Ascending aorta (tissue), 2 donors: ENCODE measurements at places on chromosomes 7 and 10. TPM values are rescaled to one million over a fixed set of nuclear protein-coding genes. Genes with fewer than 3 reads are reported as not detected.

DNA sequence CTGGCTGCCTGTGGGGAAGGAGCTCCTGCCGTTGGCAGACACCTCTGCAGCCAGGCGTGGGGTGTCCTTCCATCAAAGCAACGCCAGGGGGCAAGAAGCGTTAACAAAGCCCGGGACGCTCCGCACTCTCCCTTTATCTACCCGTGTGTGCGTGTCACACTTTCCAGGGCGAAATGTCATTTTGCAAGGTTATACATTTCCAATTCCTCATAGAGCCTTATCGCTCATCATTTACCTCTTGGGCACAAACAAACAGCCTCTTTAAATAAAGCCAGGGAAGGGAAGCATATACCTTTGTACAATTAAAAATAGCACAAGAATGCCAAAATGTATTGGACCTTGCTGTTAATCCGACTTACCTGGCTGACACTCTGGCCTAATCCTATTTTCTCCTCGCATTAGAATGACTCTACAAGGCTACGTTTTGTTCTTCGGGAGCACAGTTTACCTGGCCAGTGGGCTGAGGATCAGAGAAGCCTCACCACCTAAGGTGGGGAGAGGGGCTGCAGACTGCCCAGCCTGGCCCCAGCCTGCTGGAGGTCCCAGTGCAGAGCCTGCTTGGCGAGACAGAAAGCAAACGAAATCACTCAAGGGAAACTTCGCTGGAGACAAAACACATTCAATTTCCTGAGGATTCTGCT, 77.6 kb upstream of the EN2 start:
- H3K36me3 ChIP-seq: no peaks in the 10 kb centered on the region
- peaks cover 26% of the 10 kb centered on the region for H3K27me3 ChIP-seq
- H3K4me1 ChIP-seq: peaks cover 8% of the 10 kb centered on the region

- H3K27ac ChIP-seq: no peak overlapping the region
- no peaks in the 10 kb centered on the region for H3K36me3 ChIP-seq
- H3K4me3 ChIP-seq: no peak overlapping the region
- no peak for DNase-seq
- H3K27me3 ChIP-seq: no peaks in the 10 kb centered on the region
These were observed 15.1 kb downstream of the STEAP4 start for GRCh38 chr7:88291398-88292173.

DNA sequence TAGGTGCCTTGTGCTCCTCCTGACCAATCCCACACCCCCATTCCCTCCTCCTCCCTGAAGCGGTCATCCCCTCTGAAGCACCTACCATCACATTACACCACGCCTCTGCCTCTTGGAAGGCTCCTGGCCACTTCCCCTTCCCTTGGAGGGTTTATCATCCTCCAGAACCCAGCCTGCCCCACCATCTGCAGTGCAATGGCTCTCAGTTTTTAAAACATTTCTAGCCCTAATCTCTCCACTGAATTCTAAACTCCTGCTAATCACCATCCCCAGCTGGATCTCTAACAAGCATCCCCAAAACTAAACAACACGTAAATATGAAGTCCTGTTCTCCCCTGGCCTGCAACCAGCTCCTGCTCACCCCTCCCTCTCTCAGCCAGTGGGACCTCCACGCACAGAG, 70.6 kb downstream of the PIP4K2A start:
- H3K36me3 ChIP-seq: no peaks in the 10 kb centered on the region
- peaks cover 4% of the 10 kb centered on the region for H3K4me1 ChIP-seq
- H3K27me3 ChIP-seq: no peaks in the 10 kb centered on the region

DNA sequence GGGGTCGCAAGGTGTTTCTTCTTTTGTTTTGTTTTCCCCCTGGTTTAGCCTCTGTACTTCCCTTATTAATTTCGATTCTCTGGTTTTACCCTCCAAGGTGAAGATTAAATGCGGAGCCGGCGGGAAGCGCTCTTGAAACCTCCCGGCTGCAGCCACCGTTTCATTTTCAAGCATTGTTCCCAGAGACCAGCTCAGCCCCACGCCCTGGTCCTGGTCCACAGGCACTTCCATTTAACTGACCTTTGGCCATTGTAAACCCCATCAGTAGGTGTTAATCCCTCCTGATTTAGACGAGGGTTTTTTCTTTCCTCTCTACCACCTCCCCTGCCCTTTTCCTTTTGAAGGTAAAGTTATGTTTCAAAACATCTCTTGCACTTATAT, 39.2 kb upstream of the ENO4 start:
- DNase-seq: no peak
- no peaks in the 10 kb centered on the region for H3K4me1 ChIP-seq
- H3K27me3 ChIP-seq: no peaks in the 10 kb centered on the region
- no peaks in the 10 kb centered on the region for H3K36me3 ChIP-seq
- no peak overlapping the region for H3K4me3 ChIP-seq

GRCh38 chr7:37786741-37787569, 61.4 kb upstream of the NME8 start:
- no peaks in the 10 kb centered on the region for H3K27me3 ChIP-seq
- H3K4me3 ChIP-seq: no peak overlapping the region
- no peak overlapping the region for H3K27ac ChIP-seq
- H3K4me1 ChIP-seq: no peaks in the 10 kb centered on the region
- no peaks in the 10 kb centered on the region for H3K36me3 ChIP-seq

- no peak overlapping the region for H3K4me3 ChIP-seq
- H3K36me3 ChIP-seq: no peaks in the 10 kb centered on the region
- H3K27me3 ChIP-seq: no peaks in the 10 kb centered on the region
- H3K4me1 ChIP-seq: no peaks in the 10 kb centered on the region
These were observed 11.7 kb upstream of the CALML3 start for GRCh38 chr10:5512881-5513612.

DNA sequence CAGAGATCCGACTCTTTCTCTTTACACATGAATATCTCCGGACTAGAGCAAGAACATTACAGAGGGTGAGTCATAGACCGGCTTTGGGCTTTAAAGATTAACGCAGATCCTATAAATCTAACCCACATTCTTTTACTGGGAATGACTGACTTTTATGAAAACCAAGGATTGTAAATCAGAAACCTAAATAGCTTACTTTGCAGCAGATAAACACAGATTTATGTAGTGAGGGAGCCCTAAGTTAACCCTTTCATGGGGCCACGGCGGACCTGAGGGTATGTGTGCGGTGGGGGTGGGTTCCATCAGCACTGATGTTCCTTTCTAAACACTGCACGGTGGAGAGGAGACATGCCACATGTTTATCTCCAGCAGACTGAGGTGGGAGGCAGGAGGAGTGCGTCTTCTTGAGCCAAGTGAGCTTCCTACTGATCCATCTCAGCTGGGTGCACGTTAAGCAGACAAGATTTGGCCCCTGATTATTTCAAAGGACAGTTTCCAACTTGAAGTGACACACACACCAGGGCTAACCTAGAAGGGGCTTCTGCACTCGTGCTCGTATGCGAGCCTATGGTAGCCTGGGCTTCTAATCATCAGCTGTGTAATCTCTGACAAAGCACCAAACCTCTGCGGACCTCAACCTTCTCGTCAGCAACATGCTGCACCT, 127.6 kb downstream of the WDR11 start:
- DNase-seq: no peak
- peak overlapping the region; percentile 47 for H3K4me3 ChIP-seq
- H3K27me3 ChIP-seq: no peaks in the 10 kb centered on the region
- no peak overlapping the region for H3K27ac ChIP-seq

DNA sequence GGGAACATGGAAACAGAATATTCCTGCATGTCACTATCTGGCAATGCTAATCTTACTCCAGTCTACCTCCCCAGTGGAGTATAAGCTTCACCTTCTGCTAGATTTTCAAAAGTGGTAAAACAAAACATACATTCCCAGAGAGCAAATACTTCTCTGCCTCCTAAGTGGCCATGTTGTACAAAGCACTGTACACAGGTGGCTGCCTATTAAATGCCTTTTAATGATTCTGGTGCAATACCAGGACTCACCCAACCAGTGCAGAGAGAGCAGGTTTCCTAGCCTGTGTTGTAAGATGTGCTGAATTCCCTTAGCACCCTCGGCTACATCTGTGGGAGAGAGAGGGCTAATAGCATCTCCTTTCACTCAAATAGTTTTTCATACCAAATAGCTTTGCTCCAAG, 684.3 kb upstream of the NRP1 start:
- no peak overlapping the region for H3K4me3 ChIP-seq
- no peaks in the 10 kb centered on the region for H3K4me1 ChIP-seq
- no peaks in the 10 kb centered on the region for H3K36me3 ChIP-seq
- H3K27ac ChIP-seq: no peak overlapping the region

DNA sequence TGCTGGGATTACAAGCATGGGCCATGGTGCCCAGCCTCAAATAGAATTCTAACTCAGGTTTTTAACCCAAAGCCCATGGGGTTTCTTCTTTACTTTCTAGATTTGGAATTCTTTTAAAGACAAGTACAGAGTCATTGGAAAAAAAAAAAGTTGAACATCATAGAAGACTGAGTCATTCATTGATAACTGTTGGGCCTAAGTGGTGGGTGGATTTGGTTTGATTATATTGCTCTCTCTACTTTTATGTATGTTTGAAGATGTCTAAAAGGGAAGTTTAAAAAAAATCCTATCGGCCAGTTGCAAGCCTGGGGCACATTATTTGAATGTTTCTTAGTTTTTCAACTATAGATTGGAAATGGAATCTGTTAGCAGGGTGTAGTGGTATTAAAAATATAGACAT, 49.7 kb downstream of the INPP5F start:
- H3K27me3 ChIP-seq: no peaks in the 10 kb centered on the region
- H3K4me3 ChIP-seq: no peak overlapping the region
- H3K27ac ChIP-seq: no peak overlapping the region
- no peaks in the 10 kb centered on the region for H3K4me1 ChIP-seq
- no peak for DNase-seq
- no peaks in the 10 kb centered on the region for H3K36me3 ChIP-seq

- H3K36me3 ChIP-seq: no peaks in the 10 kb centered on the region
- H3K27me3 ChIP-seq: no peaks in the 10 kb centered on the region
- DNase-seq: no peak
- no peak overlapping the region for H3K27ac ChIP-seq
- H3K4me1 ChIP-seq: no peaks in the 10 kb centered on the region
- H3K4me3 ChIP-seq: peak overlapping the region; percentile 9
These were observed 11.2 kb upstream of the ZNF485 start for GRCh38 chr10:43594944-43595589.

- H3K4me1 ChIP-seq: no peaks in the 10 kb centered on the region
- no peaks in the 10 kb centered on the region for H3K27me3 ChIP-seq
- H3K27ac ChIP-seq: no peak overlapping the region
- H3K36me3 ChIP-seq: no peaks in the 10 kb centered on the region
These were observed 17.3 kb downstream of the ABCB4 start for GRCh38 chr7:87458148-87458547.

DNA sequence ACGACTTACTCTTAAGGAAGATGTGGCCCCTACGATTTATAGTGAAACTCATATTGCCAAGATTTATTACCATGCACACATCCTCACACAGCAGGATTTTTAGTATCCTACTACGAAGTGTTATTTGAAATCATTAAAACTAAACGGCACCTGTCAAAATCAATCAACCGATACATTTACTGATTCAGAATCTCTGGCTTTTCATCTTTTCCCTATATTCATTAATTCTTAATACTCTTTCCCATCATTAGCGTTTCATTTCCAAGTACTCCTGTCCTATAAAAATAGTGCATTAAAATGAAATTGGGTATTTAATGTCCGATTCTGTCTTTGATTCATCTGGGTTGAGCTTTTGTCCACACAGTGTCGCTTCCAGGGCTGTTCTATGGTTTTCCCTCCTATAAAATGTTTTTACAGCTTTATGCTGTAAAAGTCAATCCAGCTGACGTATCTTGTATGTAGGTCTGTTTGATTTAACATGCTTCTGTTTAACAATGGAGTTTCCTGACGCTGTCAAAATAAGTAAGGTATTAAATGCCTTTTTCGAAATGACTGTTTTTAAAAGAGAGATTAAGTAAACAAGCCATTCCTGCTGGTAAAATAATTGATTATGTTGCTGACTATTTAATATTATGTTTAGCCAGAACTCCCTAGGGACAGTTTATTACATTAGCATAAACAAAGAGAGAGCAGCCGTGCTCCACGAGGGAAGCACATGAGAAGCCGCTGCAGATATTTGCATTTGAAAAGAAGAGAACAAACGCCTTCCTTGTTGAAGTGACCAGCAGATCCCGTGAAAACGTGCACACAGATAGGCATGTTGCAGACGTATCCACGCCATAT, 22.3 kb upstream of the SFMBT2 start:
- H3K36me3 ChIP-seq: no peaks in the 10 kb centered on the region
- no peak overlapping the region for H3K27ac ChIP-seq
- H3K27me3 ChIP-seq: no peaks in the 10 kb centered on the region
- DNase-seq: no peak
- H3K4me1 ChIP-seq: no peaks in the 10 kb centered on the region

- H3K27ac ChIP-seq: no peak overlapping the region
- no peaks in the 10 kb centered on the region for H3K27me3 ChIP-seq
- no peaks in the 10 kb centered on the region for H3K36me3 ChIP-seq
- no peak overlapping the region for H3K4me3 ChIP-seq
These were observed 918.6 kb upstream of the AUTS2 start for GRCh38 chr7:68679459-68680234.

DNA sequence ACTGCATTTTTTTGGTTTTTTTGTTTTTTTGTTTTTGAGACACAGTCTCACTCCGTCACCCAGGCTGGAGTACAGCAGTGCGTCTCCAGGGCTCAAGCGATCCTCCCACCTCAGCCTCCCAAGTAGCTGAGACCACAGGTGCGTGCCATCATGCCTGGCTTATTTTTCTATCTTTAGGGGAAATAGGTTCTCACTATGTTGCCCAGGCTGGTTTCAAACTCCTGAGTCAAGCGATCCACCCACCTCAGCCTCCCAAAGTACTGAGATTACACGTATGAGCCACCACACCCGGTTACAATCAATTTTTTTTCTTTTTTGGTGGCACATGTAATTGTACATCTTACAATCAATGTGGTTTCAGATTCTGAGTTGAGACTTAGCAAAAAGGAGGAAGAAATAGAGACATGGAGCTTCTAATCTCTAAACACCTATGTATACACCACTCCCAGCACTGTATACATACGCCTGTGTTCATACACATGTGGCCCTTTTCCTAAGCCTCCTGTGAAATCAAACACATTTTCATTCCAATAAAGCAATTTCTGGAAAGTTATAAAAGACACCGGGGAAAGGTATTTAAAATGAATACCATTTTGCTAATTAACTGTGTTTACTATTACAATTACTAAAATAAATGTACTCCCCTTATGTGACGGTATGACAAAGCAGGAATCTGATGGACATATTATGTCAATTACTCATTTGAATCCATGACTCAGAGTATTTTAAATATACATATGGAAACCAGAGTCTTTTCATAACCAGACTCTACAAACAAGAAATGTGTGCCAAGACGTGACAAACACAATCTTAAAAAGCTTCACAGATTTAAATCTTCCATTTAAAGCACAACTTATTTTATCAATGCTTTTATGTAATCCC, 40.9 kb downstream of the SMURF1 start:
- H3K27me3 ChIP-seq: no peaks in the 10 kb centered on the region
- peaks cover 50% of the 10 kb centered on the region for H3K4me1 ChIP-seq
- H3K36me3 ChIP-seq: no peaks in the 10 kb centered on the region

- no peaks in the 10 kb centered on the region for H3K27me3 ChIP-seq
- H3K36me3 ChIP-seq: no peaks in the 10 kb centered on the region
- H3K4me1 ChIP-seq: no peaks in the 10 kb centered on the region
- H3K27ac ChIP-seq: no peak overlapping the region
- no peak for DNase-seq
- no peak overlapping the region for H3K4me3 ChIP-seq
These were observed 30.1 kb upstream of the TNKS2 start for GRCh38 chr10:91768123-91768522.

Gene SLC35B4
- 5.3 TPM for total RNA-seq

Gene ASNS
- total RNA-seq: 41.7 TPM

Gene LRRD1
- total RNA-seq: not detected

Gene EDRF1
- 0.53 TPM for total RNA-seq
